ENCODE measurements at places on chromosomes 6 and 20.

- DNase-seq = no peak
These were observed 64.9 kb downstream of the FOXO3 start for GRCh38 chr6:108625581-108625980.

DNA sequence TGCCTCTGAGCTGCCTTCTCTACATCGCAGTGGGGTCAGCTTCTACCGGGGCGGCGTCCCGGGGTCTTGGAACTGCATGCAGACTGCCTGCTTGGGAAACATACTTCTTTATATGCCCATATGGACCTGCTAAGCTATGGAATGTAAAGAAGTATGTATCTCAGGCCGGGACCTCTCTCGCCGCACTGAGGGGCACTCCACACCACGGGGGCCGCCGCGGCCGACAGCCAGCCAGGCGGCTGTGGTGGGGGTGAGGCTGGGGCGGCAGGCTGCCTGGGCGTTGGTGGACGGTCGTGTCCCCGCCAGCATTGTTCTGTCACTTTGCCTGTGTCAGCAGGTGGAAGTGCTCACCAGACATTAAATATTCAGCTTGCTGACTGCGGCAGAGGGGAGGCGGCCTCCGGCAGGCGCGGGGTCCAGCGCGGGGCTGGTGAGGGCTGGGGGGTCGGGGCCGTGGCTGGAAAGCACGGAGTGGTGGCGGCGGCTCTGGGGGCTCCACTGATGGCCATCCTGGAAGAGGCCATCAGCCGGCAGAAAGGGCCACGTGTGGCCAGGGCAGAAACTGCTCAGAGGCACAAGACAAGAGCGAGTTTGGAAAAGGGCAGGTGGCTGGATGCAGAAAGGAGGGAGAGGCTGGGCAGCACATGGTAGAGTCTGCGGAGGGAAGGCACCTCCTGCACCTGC lies 78.6 kb upstream of the GATA5 start:
- DNase-seq = no peak

DNA sequence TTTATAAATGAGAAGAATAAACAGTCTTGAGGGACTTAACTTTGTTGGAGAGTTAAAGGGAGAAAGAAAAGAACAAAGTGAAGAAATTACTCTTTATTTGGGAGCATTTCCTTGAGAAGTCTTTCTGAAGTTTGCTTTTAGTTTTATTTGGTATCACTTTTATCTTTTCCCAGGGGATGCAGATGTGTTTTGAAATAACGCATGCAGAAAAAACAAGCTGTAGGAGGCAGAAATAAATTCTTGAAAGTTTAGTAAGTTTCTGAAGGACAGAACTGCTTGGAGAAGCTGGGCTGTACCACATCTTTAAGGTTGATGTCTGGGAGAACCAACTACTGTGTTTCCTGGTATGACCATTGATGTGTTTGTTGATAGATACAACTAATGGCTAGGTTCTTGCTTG lies 75.0 kb downstream of the PLCB4 start:
- DNase-seq = no peak

- no peak for DNase-seq
These were observed 11.1 kb upstream of the SLC16A10 start for GRCh38 chr6:111076024-111076695.

- DNase-seq = no peak
These were observed 79.5 kb downstream of the ATP9A start for GRCh38 chr20:51688600-51689244.

DNA sequence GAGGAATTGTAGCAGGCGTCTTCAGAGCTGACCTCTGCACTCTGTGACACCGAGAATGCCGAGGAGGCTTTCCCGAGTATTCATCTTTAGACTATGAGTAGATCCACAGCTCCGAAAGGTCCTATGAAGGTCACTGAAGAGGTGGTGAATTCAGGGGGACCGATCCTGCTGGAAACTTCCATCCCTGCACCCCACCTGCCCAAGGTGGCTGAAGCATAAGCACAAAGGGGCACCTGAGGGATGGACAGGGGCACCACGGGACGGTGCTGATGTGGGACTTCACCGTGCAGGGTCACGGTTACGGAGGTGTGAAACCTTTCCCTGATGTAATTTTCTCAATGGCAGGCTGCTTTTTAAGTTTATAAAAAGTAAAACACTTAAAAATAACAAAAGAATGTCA lies 24.4 kb downstream of the DIDO1 start:
- no peak for DNase-seq

GRCh38 chr6:32610682-32611296 lies 21.1 kb upstream of the HLA-DRB1 start:
- no peak for DNase-seq

DNA sequence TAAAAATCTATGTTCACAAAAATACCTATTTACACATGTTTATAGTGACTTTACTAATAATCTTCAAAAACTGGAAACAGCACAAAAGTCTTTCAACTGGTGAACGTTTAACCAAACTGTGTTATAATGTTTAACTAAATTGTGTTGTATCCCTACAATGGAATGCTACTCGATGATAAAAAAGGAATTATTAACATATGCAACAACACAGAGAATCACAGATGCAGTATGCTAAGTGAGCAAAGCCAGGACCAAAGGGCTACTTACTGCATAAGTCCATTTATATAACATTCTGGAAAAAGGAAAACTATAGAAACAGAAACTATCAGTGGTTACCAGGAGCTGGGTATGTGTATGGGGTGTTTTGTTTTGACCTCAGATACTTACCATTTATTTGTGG lies 602.2 kb upstream of the BTBD3 start:
- DNase-seq = no peak

DNA sequence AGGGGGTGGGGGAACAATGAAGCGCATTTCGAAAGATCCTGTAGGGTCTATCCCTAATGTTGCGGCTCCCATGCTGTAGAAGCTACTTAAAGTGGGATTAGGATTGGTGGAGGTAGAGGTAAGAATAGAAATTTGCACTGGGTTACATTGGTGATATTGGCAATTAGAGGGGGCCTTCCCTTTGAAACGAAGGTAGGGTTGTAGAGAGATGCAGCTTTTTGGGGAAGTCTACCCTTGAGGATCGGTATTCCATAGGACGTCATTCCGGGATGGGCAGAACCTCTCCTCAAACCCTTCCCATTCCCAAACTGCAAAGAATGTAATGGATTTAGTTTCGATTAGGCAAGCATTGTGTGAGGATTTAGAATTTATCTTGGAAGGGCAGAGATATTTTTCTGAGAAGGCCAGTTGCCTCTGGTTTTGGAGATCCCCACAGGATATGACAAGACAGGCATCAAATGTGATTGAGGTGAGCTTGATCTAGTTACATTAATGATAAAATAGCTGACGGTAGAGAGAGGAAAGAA lies 5.4 kb upstream of the ZNFX1 start:
- DNase-seq = no peak

DNA sequence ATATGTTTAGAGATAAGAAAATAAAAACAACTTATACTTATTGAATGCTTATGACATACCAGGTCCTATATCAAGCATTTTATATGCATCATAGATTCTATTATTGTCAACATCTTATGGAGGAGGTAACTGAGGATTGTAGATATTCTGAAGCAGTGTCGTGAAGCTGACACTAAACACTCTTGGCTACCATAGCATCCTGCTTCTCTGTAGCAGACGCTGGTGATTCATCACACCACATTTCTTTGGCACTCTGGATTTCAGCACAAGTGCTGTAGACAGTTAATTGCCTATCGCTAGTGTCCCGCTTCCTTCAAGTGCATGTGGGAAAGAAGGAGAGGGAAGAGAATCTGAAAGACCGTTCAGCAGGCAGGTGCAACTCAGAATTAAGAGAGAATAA lies 317.1 kb downstream of the PLCB1 start:
- no peak for DNase-seq

DNA sequence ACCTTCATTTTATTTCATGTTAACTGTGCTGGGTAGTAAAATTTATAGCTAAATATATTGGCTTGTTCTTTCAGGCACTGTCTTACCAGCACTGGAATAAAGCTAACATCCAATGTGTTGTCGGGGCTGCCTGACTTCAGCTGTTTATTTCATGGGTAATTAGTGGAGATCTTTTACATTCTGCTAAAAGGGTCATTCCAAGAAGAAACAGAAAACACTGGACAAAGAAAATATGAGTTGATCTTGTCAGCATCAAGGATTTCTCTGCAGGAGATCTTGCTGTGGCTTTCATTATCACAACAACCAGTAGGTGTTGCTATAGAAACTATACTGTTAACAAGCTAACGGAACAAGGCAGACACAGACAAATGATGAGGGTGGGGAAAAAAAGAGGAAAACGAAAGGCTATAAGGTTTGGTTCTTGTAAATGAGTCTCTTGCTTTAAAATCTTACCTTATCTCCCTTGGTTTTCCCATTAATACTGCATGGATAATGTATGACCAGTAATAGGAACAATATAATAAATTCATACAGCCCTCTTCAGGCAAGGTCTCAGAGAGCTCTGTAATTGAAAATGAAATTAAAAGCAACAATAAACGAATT lies 206.8 kb downstream of the SIM1 start:
- DNase-seq = no peak

DNA sequence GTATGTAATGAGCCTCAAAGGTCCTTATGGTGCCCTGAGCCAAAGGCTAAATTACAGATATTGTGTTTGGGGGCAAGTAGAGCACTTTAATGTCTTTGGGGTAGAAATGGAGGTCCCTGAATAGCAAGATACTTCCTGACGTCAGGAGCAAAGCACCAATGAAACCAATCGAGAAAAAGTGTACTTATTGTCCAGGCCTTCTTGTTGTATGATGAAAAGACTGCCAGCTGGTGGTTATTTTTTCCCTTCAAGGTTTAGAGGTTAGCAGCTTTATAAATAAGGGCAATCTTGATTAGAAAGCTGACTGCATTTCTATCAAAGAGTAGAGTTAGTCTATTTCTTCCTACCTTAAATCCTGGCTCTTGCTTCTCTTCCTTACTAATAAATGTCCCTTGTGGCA lies 76.1 kb upstream of the HSF2 start:
- no peak for DNase-seq

- no peak for DNase-seq
These were observed 12.7 kb downstream of the IGF2R start for GRCh38 chr6:159981403-159982245.

DNA sequence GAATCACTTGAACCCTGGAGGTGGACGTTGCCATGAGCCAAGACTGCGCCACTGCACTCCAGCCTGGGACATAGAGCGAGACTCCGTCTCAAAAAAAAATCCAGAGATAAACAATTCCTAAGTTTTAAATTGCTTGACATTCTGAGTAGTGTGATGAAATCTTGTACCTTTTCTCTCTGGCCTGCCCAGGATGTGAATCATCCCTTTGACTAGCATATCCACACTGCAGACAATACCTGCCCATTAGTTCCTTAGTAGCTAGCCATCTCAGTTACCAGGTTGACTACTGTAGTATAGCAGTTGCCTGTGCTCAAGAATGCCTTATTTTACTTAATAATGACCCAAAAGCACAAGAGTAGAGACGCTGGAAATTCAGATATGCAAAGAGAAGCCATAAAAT lies 2.8 kb downstream of the ZFP57 start:
- DNase-seq = no peak

DNA sequence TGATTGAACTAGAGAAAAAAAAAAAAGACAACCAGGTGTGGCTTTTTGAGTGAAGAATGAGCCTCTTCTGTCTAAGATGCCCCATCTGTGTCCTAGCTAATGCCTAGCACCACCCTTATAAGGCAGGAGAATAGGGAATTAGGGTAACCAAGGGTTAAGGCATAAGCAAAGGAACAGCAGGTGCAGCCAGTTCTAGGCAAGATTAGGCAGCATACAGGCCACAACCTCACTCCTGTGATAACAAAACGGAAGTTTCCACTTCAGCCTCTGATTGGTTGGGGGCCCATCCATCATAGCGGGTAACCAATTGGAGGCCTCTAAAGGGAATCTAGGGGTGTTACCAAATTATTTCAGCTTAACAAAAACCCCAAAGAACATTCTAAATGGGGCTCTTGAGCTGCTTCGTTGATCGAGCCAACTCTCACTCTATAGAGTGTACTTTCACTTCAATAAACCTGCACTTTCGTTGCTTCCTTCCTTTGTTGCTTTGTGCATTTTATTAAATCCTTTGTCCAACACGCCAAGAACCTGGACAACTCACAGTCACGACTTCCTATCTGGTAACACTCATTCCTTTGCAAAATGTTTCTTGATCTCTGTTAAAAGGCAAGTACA lies 61.9 kb upstream of the TAGAP start:
- DNase-seq = peak; percentile 87

DNA sequence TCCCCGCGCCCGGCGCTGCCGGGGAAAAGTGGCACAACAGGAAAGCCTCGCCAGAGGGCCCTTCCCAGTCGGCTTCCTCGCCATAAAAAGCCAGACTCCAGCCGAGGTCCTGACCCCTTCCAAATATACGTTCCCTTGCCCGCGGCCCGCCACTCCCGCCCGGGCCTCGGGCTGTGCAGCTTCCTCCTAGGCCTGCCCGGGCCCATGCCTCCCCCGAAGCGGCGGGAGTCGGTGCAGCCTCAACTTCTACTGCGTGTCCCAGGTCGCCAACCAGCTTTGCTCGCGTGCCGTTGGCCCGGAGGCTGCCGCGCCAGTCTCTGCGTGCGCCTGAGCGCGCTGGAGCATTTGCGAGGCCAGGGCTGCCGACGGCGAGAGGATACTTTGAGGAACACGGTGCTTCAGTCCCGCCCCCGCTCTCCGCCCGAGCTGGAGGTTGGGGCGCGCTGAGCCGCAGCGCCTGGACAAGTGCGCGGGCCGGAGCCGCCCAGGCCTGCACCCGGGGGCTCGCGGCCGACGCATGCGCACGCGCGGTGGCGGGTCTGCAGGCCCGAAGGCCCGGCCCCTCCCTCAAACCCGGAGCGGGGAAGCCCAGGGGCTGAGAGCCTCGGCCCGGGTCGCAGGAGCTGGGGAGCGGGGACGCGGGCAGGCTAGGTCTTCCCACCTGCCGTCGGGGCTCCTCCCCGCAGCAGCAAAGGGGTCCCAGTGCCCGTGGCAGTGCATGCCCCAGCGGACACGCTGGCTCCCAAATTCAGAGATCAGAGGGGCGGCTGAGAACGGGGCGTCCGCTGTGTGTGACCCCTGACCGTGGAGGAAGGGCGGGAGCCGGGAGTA lies 10.2 kb downstream of the FOXC1 start:
- DNase-seq = no peak

DNA sequence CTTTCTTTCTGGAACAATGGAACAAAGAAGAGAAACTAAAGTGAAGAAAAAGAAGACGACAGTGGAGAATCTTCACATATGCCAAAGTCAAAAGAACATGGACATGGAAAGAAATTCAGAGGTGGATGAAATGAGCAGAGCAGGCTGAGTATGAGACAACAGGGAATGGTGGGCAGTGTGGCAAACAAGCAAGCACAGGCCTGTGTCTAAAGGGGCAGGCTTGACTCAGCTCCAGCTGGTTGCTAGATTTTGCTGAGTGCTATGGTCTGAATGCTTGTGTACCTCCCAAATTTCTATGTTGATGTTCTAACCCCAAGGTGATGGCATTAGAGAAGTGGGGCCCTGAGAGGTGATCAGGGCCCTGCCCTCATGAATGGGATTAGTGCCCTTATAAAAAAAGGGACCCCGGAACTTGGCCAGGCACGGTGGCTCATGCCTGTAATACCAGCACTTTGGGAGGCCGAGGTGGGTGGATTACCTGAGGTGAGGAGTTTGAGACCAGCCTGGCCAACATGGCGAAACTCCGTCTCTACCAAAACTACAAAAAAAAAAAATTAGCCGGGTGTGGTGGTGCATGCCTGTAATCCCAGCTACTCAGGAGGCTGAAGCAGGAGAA lies 49.6 kb downstream of the ZMYND8 start:
- DNase-seq = no peak

All from putamen (tissue), 1 donor.